HAP-1 (cell line): ENCODE measurements at places on chromosomes 12 and 14.

GRCh38 chr12:108374596-108375320 lies 35.6 kb upstream of the CMKLR1 start:
- DNase-seq: no peak

GRCh38 chr14:75486318-75486717 lies 36.0 kb upstream of the BATF start:
- no peak for DNase-seq

DNA sequence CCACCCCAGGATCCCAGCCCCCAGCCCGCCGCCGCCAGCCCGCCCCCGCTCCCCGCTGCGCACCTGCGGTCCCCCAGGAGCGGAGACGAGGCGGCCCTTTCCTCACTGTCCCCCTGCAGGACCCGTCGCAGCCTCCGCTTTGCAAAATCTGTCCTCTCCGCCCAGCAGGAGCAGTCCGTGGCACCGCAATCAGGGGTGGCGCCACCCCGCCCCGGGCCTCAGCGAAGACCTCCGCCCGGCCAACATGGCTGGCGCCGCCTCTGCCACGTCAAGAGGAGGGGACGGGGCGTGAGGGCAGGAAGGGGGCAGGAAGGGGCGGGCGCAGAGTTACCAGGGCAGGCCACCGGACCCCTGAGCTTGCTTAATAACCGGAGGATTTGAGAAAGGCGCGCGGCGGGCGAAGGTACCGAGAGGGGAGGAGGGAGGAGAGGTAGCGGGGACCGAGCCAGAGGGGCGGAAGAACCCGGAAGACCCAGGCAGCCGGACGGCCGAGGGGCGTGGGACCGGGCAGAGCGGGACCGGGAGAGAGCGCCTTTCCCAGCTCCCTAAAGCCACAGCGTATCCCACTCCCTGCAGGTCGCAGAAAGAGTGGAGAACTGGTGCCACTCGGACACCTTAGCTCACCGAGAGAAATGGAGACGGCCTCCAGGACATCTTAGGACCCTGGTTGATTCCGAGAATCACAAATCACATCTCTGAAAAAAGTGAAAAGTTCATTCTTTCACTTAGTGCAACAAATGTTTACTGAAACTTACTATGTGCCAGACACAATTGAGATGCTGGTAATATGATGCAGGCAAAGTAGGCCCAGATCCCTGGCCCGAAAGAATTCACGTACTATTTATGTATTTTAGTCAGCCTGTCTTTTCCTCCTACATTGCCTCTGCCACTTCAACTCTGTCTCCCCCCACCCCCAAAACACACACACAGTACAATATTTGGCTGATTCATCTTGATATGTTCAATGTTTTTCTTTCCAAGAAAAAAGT lies at the start of gene SEC23A:
Gene SEC23A (minus strand): TSS at position 267 of the 989 bp plus-strand sequence. CDS start 7,117 bp downstream, outside the sequence.
- peak; percentile 92 for DNase-seq

GRCh38 chr12:123602651-123603195 lies 824 bp downstream of the DDX55 start:
- DNase-seq: peak; percentile 48

DNA sequence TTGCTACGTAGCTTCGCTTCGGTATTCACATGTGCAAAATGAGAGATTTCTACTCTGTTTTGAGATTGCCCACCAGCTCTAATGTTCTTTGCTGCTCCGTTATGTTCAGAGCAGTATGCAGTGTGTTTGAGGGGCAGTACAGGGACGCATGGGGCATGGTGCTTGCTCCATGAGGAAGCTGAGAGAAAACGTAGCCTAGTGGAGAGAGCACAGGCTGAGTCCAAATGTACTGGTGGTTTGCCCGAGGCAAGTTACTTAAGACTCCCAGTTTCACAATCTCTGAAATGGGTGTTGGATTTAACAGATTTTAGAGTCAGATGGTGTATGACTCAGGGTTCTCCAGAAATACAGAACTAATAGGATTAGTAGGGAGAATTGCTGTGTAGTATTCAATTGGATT lies 310.5 kb downstream of the ETNK1 start:
- no peak for DNase-seq

GRCh38 chr14:54857830-54858269 lies 44.8 kb downstream of the GCH1 start:
- no peak for DNase-seq

DNA sequence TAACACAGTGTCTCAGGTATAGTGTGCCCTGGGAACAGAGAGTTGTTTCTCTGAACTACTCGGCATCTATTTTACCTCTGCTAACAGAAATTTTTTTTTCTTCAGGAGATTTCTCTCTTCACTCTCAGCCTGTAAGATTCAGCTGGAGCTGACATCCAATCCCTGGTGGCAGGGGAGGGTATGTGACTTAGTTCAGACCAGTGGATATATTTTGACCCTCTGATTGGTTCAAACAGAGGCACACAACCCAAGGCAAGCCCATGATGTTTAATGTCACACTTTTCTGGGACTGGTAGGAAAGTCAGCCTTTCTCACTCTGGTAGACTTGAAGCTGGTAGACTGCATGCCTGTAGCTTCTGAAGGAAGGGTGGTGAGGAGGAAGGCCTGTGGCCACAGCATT lies 147.9 kb downstream of the HMGA2 start:
- DNase-seq: no peak

DNA sequence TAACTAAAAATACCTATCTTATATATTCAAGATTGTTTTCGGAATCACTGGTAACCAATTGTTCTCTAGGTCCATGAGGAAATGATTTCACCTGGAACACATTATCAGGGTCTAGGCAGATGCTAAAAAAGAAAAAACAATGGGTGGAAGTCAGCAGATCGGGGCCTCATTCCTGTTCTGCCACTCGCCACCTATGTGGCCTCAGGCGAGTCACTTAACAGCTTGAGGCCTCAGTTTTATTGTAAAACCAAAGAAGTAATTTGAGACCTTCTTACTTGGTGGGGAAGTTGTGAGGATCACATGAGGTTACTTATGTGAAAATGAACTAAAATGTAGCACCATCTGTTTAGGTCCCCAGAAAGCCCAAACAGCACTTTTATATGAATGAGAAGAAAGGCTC lies 6.2 kb upstream of the RNASE10 start:
- DNase-seq: no peak

GRCh38 chr14:105939810-105940508 lies 413.6 kb downstream of the TMEM121 start:
- DNase-seq: no peak

DNA sequence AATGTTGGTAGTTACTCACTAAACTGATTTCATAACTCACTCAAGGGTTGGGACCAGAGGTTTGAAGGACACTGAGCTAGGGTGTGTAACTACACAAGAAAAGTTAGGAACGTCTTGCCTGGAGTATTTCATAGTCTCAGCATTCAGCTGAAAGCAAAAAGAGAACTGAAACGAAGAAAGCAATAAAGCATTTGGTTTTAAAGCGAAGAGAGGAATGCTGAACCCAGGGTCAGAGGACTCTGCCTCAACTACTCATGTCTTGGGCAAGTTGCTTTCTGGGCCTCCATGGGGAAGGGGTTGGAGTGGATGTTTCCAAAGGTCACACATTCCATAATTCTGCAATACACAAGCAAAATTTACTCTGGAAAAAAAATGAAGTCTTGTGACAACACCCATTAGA lies 1.4 kb downstream of the GNS start:
- DNase-seq: no peak

DNA sequence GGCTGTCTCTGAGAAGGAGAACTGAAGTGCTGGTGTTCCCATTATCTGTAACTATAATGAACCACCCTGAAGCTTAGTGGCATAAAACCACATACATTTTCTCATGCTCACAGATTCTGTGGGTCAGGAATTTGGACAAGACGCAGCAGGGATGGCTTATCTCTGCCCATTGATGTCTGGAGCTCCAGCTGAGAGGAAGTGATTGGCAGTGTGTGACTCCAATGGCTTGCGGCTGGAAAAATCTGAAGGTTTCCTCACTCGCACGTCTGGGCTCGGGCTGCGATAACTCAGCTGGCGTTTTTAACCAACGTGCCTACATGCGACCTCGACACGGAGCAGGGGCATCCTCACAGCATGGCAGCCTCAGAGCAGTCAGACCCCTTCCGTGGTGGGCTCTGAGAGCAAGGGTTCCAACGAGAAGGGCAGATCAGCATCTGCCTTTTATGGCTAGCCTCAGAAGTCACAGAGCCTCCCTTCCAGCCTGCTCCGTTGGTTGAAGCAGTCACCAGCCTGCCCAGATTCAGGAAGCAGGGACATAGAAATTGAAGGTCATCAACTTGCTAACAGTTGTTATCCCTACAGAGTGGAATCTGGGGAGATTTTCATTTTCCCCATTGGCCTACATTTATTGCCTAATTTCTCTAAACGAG lies 143.3 kb upstream of the BCL2L14 start:
- DNase-seq: no peak

DNA sequence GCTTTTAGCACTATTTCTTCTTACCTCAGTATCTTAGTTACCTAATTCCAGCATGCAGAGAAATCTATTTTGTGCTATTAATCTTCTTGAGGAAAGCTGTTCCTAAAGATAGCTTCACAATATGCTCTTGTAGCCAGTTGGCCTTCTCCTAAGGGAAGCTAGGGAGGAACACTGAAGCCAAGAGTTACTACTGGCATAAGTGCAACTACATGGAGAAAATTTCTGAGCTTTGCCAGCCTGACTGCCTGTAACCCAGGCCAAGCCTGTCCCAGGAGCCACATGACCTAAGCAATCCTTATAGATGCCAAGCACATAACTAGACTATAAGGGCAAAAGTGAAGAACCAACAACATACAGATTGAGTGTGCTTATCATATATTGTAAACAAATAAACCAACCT lies 890.2 kb downstream of the FLRT2 start:
- DNase-seq: no peak

- no peak for DNase-seq
These were observed 38.0 kb downstream of the ABCD2 start for GRCh38 chr12:39581592-39581991.

DNA sequence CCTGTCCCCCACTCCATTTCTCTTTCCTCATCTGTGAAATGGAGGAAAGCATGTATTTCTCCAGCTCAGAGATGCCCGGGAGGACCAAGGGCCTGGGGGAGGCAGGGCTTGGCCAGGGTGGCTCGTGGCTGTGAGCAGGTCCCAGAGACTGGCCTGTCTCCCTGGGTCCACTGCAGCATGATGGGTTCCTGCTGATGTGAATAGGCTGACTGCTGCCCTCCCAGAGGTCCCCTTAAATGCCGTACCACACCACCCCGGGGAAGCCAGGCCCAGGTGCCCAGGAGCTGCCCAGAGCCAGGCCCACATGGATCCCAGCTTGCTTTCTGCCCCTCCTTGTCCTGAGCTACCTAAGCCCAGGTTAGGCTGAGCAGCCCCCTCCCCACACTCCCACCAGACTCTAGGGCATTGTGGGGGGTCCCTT lies 158.2 kb upstream of the C14orf180 start:
- DNase-seq: no peak

DNA sequence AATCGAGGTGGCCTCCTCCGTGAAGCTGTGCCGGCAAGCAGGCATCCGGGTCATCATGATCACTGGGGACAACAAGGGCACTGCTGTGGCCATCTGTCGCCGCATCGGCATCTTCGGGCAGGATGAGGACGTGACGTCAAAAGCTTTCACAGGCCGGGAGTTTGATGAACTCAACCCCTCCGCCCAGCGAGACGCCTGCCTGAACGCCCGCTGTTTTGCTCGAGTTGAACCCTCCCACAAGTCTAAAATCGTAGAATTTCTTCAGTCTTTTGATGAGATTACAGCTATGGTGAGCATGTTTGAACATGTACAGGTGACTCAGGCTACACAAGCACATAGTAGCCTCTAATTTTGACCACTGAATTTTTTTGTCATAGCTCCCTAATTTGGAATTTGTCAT lies 59.7 kb downstream of the ATP2A2 start:
- DNase-seq: no peak

- no peak for DNase-seq
These were observed 953 bp upstream of the DCAF5 start for GRCh38 chr14:69153873-69154270.

- no peak for DNase-seq
These were observed 5.3 kb downstream of the KRT7 start for GRCh38 chr12:52238207-52238840.

- DNase-seq: no peak
These were observed 11.1 kb upstream of the PTGES3 start for GRCh38 chr12:56699020-56699661.

GRCh38 chr12:6193853-6194815 lies 6.1 kb upstream of the CD9 start:
- no peak for DNase-seq

DNA sequence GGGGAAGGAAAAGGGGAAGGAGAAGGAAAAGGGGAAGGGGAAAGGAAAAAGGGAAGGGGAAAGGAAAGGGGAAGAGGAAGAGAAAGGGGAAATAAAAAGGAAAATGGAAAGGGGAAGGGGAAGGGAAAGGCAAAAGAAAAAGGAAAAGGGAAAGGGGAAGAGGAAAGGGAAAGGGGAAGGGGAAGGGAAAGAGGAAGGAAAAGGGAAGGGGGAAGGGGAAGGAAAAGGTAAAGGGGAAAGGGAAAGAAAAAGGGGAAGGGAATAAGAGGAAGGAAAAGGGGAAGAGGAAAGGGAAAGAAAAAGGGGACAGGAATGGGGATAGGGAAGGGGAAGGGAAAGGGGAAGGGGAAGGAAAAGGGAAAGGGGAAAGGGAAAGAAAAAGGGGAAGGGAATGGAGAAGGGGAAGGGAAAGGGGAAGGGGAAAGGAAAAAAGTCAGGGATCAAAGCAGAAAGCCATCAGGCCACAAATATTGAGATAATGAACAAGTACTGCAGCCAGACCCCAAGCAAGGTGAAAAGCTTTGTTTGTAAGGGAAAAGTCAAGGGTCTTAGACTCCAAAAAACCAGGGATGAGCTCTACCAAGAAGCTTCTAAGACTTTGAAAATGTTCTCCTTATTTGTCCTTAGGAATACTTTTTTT lies 20.0 kb downstream of the DICER1 start:
- no peak for DNase-seq

GRCh38 chr14:102927346-102927877 lies 4.9 kb downstream of the AMN start:
- no peak for DNase-seq

DNA sequence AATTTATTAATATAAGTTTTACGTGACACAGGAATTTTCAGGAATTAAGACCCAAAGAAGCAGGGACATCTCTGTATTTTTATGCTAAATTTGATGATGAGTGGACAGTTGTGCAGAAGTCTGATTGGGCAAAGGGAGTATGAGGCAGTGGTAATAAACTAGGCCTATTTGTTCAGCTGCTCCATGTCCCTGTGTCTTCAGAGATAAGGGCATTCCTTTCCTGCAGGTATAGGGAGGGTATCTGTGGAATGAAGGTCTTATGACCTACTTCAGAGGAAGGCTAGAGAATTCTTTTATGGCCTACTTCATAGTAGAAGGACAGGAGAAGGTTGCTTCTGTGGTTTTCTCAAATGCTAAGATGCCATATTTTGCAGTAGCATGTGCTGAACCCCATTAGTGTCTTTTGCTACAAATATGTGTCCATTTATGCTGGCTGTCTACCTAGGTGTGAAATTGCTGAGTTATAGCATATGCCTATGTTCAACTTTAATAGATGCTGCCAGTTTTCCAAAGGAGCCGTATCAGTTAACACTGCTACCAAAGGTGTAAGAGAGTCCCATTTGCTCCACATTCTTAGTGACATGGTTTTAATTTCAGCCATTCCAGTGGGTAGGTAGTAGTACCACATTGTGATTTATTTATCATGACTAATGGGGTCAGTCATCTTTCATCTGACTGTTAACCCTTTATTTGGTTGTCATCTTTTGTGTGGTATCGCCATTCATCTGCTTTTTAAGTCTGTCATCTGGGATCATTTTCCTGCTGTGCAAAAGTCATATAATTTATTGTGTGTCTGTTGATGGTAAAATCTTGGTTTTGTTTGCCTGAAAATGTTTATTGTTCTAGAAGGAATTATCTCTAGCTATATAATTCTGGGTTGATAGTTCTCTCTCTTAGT lies 410.7 kb upstream of the RGS6 start:
- no peak for DNase-seq
